Stimulated activated CD8-positive, alpha-beta memory T cell treated with anti-CD3 and anti-CD28 coated beads, Interleukin-4, amount 100 ng/mL, for 1 hour (primary cell): ENCODE measurements at places on chromosomes 6 and 20.

- no peak for DNase-seq
Measured at GRCh38 chr6:70171236-70171635, 131.6 kb downstream of the COL9A1 start.

- DNase-seq, result no peak
Measured at GRCh38 chr6:26575494-26575939, 21.2 kb upstream of the ABT1 start.

DNA sequence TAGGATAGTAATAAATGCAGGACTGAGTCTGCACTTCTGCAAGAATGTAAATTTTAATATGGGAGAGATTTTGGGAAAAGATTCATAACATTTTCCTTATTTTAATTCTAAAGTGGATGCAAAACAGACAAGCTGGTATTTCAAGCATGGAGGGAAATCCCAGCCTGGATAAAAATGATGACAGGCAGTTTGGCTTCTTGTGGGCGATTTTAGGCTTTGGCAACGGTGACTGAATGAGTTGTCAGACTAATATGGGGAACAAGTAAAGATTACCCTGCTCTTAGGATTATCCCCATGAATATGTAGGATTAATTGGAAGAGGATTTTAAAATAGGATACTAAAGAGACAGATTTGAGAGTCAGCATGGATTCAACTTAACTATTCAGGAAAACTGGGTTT, 21.0 kb downstream of the OGFRL1 start:
- DNase-seq, result no peak

GRCh38 chr20:4844751-4845465, 123.2 kb downstream of the PRND start:
- no peak for DNase-seq

DNA sequence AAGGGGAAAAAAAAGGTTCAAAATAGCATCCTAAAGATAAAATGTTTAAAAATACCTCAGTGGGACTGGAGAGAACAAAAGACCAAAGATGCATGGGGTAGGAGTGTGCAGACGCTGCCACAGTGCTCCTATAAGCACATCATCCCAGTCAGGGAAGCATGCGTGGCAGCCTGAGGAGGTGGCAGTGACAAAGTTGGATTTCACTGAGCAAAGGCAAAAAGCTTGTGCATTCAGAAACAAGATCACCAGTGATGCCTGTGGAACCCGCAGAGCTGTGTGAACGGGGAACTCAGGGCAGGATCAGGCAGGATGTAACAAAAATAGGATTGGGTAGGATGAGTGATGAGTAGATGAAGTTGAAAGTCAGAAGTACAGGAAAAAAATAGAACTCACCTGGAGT, 116.1 kb downstream of the RIMS1 start:
- DNase-seq, result no peak

- no peak for DNase-seq
Measured at GRCh38 chr6:144411531-144412165, 126.5 kb downstream of the UTRN start.

DNA sequence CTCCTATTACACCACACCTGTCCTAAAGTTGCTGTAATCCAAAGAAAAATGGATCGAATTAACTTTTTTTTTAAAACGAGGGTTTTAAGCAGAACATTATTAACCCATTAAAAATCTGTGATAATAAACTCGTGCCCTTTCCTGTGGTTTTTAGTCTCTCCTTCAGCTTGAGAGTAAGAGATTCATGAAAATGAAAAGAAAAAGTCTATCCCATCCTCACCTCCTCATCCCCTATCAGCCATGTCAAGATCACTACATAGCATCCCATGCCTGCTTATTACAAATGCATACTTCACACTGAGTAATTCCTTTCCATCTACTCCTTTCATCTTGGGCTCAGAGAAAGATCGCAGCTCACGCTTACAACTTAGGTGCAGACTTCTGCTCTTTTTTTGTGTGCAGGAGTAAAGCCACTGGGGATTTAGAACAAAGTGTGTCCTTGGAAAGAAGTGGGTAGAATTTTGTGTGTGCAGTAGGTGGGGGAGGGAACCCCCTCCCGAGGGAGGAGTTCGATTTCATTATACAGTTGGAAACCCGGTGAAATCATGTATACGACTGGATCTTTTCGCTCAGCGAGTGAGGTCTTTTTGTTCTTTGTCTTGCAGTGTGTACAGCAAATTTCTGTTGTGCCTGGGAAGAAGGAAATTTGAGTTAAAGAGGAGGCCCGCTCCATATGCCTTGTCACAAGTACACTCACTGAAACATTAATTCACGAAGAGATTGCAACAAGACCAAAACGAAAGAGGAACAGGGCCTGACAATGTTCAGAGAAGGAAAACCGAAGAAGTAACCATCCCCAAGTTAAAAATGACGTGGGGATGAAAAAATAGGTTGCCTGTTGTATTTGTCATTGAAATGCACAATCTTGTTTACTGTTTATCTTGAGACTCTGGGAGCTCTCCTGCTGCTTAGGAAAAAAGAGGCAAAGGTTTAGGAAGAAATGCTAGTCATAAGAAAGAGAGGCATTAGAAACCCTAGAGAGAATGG, 146.5 kb upstream of the ZNF217 start:
- DNase-seq, result no peak

GRCh38 chr6:2526766-2527165, 224.0 kb downstream of the MYLK4 start:
- DNase-seq, result no peak

- DNase-seq, result no peak
Measured at GRCh38 chr20:36490191-36490590, 51.1 kb upstream of the MYL9 start.

- no peak for DNase-seq
Measured at GRCh38 chr20:14245368-14245970, 91.9 kb downstream of the FLRT3 start.

DNA sequence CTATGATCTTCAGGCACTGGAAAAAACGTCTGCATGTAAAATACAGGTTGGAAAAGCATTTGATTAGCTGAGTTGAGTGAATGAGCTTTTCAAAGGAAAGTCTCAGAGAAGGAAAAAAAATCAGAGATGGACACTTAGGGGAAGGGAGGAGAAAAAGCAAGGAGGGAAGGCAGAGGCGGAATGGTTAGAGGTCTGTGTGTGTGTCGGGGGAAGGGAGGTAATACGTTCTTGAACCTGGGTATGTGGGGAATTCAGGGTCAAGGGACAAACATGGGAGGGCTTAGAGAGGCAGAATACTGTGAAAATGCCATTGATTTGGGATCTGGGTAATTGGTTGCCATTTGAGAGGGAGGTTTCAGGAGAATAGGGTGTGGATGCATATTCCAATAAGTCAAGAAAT, 5.1 kb downstream of the PRRT1 start:
- DNase-seq, result no peak

GRCh38 chr20:19231359-19232035, 19.1 kb downstream of the SLC24A3 start:
- no peak for DNase-seq

GRCh38 chr6:4460586-4461475, 315.4 kb upstream of the CDYL start:
- no peak for DNase-seq

DNA sequence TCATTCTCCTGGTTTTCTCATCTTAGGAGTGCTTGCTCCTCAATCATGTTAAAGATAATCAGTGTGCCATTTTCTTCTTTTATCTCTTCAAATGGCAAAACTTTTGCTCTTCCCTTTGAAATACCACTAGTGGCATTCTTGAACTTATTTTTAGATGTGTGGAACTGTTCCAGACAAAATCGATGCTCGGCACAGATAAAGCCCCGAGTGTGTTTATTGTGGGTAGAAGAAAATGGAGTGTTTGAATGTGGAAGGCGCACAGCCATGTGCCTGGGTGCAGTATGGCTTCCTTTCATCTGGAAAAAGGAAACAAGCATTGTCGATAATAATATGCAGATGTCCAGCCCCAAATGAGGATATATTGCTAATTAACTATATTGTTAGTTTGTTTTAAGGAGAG, 42.4 kb downstream of the ISM1 start:
- no peak for DNase-seq

GRCh38 chr6:5012519-5012918, 8.7 kb upstream of the RPP40 start:
- DNase-seq, result no peak

GRCh38 chr6:153083869-153084268, 47.2 kb downstream of the RGS17 start:
- DNase-seq, result no peak

DNA sequence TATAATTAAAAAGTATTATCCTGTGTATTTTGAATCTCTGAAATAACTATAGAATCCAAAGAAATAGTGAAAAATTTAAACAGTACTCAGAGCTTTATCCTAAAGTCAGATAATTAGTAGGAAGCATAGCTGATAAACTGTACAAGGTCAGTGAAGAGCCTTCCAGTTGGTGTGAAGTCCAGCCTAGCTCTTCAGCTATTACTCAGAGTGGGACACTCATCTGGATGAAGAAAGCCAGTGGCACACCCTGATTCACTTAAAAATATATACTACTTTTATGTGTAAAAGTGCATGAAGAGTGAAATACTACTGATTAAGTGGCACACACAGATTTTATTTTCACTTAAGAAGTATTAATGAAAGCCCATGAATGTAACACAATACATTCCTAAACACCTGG, 3.1 kb downstream of the IFNGR1 start:
- DNase-seq, result no peak

GRCh38 chr6:119303164-119303887, 46.2 kb downstream of the MAN1A1 start:
- DNase-seq, result no peak

- no peak for DNase-seq
Measured at GRCh38 chr6:52489881-52490280, 69.7 kb downstream of the EFHC1 start.

- no peak for DNase-seq
Measured at GRCh38 chr6:132816660-132817059, 2.3 kb downstream of the RPS12 start.

GRCh38 chr6:129882510-129883023, 21.5 kb upstream of the TMEM244 start:
- no peak for DNase-seq

DNA sequence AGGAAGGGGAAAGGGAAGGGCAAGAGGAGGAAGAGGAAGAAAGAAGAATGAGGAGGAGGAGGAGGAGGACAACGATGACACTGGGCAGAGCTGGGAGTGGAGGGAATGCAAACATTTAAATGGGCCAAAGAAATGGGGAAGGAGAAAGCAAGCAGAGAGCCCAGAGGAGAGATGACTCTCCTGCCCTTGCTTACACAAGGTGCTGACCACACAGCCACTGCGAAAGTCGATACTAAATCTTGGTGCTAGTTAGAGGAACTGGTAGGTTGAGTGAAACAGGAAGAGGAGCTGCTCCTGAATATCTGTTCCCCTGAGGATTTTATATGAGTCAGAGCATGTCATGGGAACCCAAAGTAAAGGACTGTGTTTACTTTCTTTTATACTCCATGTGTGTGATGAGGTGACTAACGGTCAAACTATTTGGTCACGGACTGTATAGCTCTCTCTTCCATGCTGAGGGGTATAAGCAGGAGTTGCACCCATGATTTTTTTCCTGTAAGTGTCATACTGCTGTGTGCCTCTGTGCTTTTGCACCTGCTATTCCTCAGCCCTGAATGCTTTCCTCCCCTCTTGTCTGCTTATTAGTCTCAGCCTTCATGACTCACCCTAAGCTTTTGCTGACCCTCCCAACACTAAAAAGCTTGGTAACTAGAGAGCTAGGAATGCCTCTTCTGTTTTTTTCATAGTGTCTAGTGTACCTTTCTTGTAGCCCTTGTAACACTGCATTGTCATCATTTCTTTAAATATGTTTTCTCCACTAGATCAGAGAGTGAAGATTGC, 9.5 kb upstream of the PAQR8 start:
- no peak for DNase-seq

- DNase-seq, result no peak
Measured at GRCh38 chr6:7496266-7496875, 45.1 kb upstream of the DSP start.

DNA sequence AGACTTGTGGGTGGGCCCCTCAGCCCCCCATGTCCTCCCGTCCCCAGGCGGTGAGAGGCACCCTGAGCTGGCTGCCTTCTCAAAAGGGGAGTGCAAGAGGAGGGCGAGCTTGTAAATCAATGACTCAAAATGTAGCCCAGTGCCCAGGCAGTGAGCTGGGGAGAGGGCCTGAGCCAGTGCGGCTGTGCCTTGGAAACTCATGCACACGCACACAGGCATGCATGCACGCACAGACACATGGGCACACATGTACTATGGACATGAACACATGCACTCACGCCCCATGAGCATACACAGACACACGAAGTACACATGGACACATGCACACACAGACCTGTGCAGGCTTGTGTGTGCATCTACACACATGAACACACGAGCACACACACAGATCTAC, 133.5 kb downstream of the TAF4 start:
- no peak for DNase-seq

GRCh38 chr20:25120457-25120856, 38.5 kb upstream of the VSX1 start:
- DNase-seq, result no peak

DNA sequence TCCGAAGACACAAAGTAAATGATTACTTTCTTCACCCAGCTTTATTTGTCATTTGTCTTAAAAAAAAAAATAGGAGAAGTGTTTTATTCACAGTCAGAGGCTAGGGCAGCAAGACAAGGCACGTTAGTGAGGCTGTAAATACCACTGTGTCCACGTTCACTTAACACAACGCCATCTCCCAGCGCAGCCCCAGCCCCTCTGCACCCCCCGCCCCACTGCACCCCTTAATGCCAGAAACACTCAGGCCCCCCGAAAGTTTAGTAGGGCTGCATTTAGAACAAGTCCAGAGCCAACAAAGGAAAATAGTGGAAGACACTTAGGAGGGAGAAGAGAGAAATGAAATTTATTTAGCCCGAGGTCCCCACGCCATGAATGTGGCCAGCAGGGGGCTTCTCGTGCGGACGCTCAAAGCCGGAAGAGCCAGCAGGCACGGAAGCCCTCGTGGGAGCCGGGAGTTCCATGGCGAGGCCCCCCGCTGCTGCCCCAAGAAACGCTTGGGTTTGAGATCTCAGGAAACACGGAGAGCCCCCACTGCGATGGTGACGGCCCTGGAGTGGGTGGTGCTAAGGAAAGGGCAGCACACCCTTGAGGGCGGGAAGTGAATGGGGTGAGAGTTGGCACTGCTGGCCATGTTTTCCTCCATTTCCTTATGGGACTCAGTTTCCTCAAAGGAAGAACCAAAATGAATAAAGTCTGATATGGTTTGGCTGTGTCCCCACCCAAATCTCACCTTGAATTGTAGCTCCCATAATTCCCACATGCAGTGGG, 50.2 kb downstream of the IYD start:
- no peak for DNase-seq

DNA sequence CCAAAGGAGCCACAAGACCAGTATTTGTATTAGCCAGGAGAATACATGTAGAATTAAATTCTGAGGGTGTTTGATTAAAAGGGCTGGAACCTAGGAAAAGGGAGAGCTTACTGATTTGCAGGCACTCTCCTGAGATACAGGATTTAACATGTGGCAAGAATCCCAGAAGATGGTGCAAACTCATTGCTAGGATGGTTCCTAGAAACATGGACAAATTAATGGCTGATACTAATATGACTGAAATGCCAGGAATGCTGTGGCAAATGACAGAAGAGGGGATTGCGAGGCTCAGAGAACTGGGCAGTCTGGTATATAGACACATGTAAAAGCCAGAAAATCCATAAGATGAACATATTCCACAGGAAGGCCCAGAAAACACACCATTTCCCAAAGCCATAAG, 118.1 kb downstream of the RWDD2A start:
- DNase-seq, result no peak
